ENCODE measurements at places on chromosomes 1 and 21.

- DNase-seq: no peak
Observed at GRCh38 chr1:228472655-228473054, 14.5 kb upstream of the RNF187 start.

DNA sequence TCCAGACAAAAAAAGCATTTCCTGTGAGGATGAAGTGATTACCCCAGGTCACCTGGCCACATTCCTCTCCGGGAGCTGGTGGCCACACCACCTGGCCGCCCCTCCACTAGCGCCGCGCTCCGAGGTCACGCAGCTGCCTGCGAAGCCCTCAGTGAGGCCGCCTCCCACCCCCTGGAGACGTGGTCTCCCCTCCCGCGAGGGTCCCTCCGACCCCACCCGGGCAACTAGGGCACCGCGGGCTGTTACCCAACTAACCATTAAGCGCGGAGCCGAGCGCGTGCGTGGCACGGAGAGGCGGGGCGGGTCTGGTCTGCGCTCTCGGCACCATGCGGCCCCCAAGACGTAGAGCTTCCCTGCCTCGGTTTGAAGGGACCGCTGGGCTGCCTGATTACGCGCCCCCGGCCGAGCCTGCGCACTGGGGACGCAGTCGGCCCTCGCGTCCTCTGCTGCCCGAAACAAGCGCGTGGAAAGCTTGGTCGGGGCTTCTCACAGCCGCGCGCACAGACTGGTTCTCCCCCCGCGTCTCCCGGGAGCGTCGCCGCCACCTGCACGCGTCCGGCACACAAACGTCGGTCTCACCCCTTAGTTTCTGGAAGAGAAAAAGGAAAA, 106.5 kb downstream of the SLC16A1 start:
- DNase-seq: no peak

GRCh38 chr1:58460469-58460868, 86.1 kb downstream of the OMA1 start:
- no peak for DNase-seq

DNA sequence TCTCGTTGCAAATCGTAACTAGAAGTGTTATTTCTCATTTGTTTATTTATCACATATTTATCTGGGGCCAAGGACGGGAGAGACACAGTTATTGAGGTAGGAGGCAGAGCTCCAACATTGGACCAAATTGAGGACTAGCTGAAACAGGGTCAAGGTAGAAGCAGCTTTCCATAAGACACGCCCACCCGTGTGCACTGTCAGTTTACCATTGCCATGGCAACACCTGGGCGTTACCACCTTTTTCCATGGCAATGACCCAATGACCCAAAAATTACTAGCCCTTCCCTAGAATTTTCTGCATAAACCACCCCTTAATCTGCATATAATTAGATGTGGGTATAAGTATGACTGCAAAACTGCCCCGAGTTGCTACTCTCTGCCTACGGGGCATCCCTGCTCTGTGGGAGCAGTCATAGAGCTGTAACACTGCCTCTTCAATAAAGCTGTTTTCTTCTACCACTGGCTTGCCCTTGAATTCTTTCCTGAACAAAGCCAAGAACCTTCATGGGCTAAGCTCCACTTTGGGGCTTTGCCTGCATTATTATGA, 72.7 kb downstream of the FBXO2 start:
- no peak for DNase-seq

GRCh38 chr1:155322571-155322952, 1.9 kb downstream of the RUSC1 start:
- no peak for DNase-seq

GRCh38 chr21:28550057-28550825, 442.4 kb downstream of the LTN1 start:
- DNase-seq: no peak

DNA sequence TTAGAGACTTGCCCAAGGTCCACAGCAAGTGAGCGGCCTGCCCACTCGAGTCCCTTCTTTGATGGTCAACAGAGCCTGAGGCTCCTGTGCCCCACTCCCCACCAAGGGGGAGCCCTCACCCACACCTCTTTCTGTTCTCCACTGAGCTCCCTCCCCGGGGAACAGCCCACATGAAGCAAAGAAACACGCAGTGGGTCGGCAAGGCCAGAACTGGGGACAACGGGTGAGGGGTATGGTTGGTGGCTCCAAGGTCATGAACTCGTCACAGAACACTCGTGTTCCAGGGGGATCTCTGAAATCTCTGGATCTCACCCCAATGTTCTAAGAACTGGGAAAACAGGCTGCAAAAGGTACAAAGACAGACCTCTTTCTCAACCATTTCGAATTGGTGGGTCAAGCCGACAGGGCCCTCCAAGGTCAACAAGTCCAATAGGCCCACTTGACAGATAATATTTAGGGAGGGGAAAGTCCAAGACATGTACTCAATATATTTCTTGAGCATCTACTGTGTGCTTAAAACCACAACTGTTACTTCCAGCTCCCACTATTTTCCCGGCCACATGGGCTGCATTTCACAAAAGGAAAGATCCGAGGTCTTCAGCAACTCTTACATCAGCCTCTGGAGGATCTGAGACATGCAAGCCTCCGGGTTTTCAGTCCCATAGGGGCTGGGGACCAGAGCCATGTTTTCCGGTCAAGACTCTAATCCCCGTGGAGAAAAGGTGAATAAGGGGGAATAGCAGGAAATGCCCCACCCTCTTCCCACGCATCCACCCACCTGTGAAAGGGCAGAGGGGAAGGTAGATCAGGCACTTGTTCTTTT, 1.1 kb upstream of the RAP1GAP start:
- DNase-seq: no peak

DNA sequence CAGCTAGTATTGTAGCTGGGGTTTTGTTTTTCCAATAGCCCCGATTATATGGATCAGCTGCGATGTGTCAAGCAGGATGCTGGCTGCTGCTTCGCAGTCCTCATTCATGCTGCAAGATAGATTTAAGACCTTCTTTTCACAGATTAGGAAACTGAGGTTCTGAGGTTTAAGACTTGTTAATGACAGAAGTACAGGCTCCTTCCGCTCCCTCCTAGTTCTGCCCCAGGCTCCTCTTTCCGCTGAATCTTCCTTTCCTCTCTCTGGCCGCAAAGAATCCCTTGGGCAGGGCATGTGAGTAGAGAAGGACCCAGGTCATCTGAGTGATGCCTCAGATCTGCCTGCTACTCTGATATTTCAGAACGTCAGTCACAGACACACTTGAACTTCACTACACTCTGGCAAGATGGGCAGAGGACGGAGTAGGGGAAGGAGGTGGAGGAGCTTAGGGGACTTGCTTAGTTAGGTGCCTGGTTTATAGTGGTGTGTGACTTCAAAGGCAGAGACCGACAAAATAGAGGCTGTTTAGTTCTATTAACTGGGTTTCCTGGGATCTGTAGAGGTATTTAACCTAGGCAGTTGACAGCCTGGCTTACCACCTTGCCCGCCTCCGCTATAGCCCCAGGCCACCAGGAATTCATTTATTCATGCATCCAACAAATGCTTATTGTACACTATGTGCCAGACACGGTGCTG, 4.2 kb downstream of the IGSF21 start:
- DNase-seq: no peak

DNA sequence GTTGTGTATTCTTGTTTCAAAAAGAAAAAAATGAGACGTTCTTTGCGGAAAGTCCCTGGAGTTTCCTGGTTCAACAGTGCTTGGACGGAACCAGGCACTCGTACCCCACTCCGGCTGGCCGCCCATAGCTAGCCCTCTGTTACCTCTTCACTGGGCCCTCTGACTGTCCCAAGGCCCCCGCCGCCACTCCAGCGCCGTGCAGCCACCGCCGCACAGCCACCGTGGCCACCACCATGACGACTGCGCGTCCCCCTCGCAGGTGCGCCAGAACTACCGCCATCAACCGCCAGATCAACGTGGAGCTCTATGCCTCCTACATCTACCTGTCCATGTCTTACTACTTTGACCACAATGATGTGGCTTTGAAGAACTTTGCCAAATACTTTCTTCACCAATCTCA, 9.6 kb downstream of the SNIP1 start:
- DNase-seq: no peak

- no peak for DNase-seq
Observed at GRCh38 chr1:53145051-53145600, 2.7 kb upstream of the SLC1A7 start.

DNA sequence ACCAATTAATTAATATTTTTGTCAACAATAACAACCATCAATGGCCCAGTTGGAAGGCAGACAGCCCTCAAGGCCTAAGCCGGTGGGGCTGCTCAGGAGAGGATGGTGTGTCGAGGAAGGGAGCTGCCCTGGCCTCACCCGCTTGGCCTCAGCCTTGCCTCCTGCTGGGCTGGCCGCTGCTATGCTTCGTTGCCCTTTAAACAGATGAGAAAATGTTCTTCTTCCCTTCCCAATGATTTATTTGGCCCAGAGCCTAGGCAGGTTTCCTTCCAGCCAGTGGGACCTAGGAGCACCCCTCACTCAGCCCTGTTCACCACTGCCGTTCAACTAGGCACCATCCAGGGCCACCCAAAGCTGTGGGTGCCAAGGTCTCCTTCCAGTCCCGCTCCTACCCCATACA, 3.1 kb upstream of the ADGRB2 start:
- no peak for DNase-seq

GRCh38 chr1:102724741-102725140, 383.6 kb downstream of the COL11A1 start:
- DNase-seq: no peak

Data from CD4-positive, alpha-beta memory T cell (primary cell).